ENCODE measurements at places on chromosomes 5 and 9.

GRCh38 chr9:9997585-9997984 is 615.2 kb downstream of the PTPRD start:
- no peak for DNase-seq

- no peak for DNase-seq
Measured at GRCh38 chr5:162174358-162174974, 106.9 kb downstream of the GABRG2 start.

DNA sequence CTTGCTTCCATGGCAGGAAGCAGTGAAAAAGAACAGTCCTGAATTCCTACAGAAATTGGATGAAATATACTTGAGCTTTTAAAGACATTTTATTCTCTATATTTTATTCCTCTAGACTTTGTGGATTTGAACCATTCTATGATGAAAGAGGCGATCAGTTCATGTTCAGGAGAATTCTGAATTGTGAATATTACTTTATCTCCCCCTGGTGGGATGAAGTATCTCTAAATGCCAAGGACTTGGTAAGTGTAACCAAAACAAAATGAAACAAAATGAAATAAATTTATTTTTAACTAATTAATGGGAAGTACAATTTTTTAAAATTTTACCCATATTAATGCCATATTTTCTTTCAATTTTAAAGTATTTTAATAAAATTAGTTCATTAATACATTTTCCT is 34.1 kb downstream of the STARD4 start:
- DNase-seq = no peak

GRCh38 chr5:147445090-147445489 is 64.8 kb downstream of the DPYSL3 start:
- no peak for DNase-seq
